DMS79 (cell line): ENCODE measurements at places on chromosomes 2 and 18.

- DNase-seq, result no peak
These were observed 777 bp upstream of the C18orf32 start for GRCh38 chr18:49487711-49488310.

- DNase-seq, result no peak
These were observed 160.0 kb upstream of the MYO3B start for GRCh38 chr2:170017860-170018532.

GRCh38 chr2:65040400-65041261 is 15.6 kb upstream of the CEP68 start:
- DNase-seq, result peak; percentile 45

- no peak for DNase-seq
These were observed 35.6 kb upstream of the UBE2F start for GRCh38 chr2:237931205-237931721.

DNA sequence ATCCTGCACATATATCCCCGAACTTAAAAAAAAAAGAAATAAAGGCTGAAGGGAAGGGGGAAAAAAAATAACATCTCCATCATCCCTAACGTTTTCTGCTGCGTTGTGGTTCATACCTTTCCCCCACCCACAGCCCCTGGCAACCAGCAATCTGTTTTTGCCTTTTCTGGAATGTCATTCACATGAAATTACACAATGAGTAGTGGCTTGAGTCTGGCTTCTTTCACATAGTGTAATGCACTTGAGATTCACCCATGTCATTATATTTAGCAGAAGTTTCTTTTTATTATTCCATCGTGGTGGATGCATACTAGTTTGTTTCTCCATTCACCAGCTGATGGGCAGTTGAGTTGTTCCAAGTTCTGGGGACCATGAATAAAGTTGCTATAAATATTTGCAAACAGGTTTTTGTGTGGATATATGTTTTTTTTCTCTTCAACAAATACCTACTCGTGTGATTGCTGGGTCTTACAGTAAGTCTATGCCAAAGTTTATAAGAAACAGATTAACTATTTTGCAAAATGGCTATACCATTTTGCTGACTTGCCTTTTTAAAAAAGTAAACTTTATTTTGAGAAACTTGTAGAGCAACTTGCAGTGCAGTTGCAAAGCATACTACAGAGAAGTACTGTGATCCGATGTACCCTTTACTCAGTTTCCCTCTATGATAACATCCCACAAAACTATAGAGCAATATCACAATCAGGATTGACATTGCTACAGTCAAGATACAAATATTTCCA is 322.5 kb downstream of the LPIN1 start:
- DNase-seq, result no peak

DNA sequence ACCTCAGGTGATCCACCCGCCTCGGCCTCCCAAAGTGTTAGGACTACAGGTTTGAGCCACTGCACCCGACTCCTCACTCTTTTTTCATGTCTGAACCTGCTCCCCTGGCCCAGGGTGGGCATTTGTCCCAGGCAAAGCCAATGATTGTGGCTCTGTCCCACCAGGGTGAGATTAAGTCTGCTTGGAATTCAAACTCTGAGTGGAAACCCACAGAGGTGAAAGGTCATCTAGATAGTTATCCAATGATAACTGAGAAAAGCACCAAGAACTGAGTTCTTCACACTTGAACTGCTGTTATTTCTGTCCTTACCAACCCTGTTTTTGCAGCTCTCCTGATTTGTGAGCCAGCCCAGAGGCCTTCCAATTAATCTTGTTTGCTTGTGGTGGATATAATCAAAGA is 62.4 kb upstream of the ACVR1 start:
- DNase-seq, result no peak

GRCh38 chr2:173386021-173386737 is 31.5 kb downstream of the CDCA7 start:
- DNase-seq, result no peak

DNA sequence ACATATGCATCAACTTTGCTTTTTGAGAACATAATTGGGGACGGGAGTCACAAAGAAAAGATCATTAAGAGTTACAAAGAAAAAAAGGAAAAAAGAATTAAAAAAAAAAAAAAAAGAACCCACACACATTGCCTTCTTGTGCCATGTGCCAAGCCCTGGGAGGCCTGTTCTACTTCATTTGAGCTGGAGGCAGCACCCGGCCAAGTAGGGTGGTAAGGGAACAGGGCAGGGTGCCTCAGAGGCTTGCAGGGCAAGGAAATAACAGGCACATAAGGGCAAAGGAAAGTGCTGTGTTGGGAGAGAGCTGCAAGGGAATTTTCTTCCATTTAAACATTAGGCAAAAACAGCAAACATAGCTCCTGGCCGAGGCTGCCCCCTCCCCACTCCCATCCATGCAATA is 418.0 kb downstream of the TMEM182 start:
- no peak for DNase-seq

- DNase-seq, result no peak
These were observed 13.5 kb downstream of the MALL start for GRCh38 chr2:110101901-110102803.

DNA sequence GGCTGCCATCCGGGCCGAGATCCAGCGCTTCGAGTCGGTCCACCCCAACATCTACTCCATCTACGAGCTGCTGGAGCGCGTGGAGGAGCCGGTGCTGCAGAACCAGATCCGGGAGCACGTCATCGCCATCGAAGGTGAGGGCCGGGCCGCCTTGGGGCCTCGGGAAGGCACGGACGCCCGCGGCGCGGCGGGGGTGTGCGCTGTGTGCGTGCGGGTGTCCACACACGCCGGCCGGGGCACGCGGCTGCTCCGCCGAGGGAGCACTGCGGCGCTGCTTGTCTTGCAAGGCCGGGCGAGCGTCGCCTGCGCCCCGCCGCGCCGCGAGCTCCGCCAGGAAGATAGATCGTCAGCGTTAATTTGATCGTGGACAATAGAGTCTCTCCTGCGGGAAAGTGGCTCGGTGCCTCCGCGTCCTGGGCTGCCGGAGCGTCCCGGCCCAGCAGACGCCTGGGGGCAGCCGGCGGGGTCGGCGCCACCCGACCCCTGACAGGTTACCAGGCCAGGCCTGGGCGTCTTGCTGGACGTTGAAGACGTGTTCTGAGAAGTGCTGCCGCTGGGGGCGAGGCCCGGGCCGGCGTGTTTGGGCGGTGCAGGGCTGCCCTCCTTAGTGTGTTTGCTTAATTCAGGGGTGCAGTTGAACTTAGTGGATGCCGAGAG is 1.0 kb downstream of the AGAP1 start:
- no peak for DNase-seq

DNA sequence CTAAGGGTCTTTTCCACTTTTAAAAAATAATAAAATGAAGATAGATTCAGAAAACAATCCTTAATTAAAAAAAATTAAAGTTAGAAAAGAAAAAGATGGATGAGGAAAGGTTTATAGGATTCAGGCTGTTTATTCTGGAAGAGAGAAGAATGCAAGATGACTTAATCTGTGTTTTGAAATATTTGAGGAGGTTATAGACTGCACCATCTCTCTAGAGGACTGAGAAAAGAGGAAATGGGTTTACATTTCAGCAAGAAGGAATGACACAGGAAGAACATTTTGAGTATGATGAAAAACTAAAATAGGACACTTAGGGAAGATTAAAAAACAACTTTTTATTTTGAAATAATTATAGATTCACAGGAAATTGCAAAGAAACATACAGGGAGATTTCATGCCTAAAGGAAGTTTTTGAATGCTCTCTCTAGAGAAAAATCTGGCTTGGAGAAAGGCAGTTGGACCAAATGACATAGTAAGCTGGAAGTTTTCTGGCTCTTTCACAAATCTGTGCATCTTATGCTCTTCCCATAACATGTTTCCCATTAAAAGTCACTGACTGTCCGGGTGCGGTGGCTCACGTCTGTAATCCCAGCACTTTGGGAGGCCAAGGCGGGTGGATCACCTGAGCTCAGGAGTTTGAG is 75.0 kb downstream of the CERS6 start:
- DNase-seq, result no peak

GRCh38 chr2:29117636-29118303 is 2.6 kb downstream of the CLIP4 start:
- peak; percentile 38 for DNase-seq

DNA sequence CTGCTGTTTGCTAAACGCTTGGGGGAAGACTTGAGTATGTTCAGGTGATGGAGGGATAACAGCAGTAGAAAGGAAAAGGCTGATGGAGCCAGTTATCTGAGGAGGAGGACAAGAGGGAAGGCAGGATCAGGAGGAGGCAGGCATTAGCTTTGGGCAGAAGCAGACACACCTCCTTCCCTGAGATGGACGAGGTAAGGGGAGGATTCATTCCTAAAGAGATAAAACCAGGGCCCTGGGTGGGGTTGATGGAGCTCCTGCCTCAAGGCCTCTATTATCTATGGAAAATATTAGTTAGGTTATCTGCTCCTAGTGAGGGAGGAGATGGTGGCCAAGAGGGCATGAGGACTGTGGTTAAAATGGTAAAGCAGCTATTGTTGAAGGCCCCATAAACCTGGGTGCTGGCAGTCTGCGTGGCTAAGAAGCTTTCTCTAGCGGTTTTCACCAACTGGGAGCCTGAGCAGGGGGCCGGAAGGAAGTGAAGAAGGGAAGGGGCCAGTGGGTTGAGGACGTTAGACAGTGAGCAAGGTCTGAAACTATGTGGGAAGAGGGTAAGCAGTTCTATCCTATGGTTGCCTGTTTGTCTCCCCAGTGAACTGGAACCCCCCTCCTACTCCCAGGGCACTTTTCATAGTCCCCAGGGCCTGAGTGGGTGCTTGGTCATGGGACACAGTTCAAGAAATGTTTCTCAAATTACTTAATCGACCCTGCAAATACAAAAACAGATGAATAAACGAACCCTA is 56.6 kb upstream of the HK2 start:
- no peak for DNase-seq

- no peak for DNase-seq
These were observed 251.6 kb downstream of the AFF3 start for GRCh38 chr2:99890568-99891427.

GRCh38 chr18:79468119-79468789 is 72.5 kb downstream of the NFATC1 start:
- DNase-seq, result no peak

GRCh38 chr2:160575368-160575767 is 81.8 kb upstream of the RBMS1 start:
- DNase-seq, result no peak

- DNase-seq, result no peak
These were observed 29.8 kb upstream of the RMP24 start for GRCh38 chr18:35942661-35943060.

GRCh38 chr2:41414486-41415230 is 633.2 kb upstream of the PKDCC start:
- no peak for DNase-seq

DNA sequence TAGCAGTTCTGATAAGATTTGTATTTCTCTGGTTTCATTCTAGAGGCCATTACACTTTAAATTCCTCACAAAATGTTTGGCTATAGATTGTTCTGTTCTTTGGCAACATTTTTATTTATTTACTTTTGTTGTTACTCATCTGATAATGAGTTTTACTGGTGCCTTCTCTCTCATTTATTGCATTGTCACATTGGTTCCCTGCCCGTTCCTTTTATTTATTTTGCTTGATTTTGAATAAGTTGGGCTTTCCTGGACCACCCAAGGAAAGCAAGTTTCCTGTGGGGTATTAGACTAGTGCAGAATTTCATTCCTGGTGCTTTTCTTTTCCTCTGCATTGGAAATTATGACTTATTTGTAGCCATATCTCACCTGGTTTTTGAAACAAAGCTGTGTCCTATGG is 232.0 kb downstream of the SOCS6 start:
- DNase-seq, result no peak

GRCh38 chr18:46715062-46715461 is 41.8 kb downstream of the ST8SIA5 start:
- DNase-seq, result no peak

DNA sequence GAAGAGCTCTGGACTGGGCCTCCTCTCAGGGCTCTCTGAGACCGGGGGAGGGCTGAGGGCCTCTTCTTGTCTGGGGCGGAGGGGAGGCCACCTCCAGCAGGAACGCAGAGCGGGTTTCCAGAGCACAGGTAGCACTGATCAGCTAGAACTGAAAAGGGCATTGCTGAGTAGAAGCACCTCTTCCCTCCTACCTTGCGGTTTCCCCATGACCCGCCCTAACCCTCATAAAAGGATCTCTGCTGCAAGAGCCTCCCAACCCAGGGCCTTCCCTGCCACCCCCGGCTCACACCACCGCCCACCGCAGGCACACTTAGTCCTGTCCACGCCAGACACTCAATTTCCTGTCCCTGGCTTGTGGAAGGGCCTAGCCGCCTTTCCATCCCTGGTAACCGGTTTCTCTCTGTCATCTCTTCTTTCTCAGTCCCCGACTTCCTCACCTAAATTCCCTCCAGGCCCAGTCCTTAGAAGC is 966 bp downstream of the ADCY3 start:
- DNase-seq, result peak; percentile 30

GRCh38 chr2:69386360-69386759 is 667 bp downstream of the GFPT1 start:
- no peak for DNase-seq
